ENCODE measurements at places on chromosomes 7 and 10.

DNA sequence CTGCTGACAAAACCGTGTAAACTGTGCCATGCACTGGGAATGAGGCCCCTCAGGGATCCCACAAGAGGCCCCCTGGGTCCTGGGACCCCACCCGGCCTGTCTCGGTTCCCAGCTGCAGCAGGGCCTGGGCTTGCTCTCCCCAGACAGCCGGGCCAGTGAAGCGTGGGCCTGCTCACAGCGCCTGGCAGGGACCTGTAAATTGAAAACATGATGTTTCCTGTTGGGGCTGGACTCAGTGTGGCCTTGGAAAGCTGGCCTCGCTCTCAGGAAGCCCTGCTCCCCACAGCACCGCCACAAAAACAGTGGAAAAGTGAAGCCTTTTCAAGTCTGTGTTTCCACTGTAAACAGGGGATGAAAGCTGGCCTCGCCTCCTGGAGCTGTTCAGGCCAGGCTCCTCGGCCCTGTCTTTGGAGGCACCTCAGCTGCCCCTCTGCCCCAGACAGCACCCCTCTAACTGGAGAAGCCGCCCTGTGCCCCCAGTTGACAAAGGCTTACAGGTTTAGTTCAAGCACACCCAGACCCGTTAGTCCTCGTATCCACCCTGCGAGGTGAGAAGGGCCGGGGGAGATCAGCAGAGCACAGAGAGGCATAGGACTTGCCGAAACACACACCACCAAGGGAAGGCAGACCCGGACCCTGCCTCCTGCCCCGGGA, 108.3 kb downstream of the ZMIZ1 start:
- no peak for DNase-seq

DNA sequence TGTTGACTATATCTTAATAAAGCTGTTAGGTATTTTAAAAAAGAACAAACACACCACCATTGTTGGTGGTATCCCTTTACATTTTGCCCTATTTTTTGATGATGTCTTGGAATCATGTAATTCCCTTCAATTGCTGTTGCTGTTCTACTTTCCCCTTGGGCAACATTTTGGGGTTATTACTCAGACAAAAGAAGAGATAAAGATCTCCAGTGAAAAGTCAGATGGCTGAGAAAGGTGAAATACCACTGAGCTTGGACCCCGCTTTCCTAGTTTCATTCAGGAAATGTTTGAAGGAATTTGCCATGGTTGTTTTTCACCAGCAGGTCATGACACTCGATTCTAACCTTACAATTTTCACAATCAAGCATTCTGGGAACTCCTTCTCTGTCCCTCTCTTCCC, 84.6 kb downstream of the MACC1 start:
- DNase-seq, result no peak

DNA sequence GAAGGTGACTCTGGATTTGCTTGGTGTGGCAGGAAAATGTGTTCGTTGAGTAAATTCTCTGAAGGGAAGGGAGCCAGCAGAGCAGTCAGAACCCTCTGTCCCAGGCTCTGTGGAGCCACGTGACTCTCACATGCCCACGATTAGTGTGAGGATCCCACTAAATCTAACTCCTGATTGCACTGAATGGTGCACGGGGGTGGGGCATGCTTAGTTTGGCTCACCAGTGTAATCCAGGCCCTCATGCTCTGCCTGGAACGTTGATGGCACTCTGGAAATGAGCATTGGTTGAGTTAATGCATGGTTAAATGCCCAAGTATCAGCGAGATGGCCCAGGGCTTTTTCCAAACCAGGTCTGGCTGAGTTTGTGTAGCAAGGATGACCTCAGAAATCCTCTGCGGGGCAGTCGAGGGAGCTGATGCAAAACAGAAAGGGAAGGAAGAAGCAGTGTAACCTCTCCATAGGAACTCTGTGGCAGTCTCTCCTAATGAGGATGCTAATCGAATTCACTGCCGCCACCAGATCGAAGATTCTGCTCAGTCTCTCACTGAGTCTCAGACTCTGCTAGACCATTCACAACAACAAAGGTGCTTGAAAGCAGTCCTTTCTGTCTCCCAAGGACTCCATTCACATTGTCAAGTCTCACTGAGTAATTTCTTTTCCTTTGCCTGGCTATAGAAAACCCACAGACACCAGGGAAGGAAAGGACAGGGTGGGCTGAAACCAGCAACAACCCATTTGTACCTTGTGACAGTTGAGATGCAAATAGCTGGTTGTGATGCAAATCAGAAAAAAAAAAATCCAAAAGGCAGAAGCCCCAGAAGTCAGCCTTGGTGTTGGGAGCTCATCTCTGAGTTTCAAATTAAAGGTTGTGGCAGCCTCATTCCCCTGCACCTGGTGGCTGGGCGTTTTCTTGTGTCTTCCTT, 98.1 kb downstream of the C10orf105 start:
- no peak for DNase-seq

DNA sequence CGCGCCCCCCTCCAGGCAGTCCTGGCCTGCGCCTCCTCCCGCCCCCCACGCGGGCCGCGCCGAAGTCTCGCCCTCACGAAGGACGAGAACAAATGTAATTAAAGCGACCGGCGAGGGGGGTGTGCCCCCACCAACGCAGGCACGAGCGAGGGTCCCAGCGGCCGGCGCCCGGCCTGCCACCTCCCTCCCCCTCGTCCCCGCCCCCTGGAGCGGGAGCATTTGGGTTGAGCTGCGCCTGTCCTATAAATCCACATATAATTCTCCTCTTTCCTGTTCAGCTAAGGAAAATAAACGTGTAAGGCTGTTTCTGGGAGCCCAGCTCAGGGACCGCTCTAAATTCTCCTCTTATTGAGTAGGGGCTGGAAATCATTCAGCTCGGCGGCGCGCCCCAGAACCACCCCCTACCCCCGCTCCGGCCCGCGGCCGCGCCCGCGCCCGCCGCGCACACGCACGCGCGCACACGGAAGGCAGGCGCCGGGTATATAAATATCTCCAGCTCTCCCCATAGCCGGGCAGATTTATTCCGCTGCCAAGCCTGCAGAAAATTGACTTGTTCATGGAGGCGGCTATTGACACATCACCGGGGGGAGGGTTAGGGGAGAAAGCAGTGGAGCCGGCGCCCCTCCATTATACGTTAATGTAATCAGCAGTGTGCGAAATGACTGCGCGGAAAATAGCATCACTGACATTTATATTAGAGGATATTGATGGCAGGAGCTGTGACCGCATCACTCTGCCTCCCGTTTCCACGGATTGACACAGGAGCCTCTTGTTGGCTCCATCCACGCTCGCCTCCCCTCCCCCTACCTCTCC, 61.6 kb upstream of the BTRC start:
- no peak for DNase-seq

- DNase-seq, result no peak
These were observed 7.1 kb downstream of the NUDT1 start for GRCh38 chr7:2248984-2249694.

Measured in NCI-H187 (cell line).